ENCODE measurements at places on chromosomes 5 and 9. TPM values are rescaled to one million over a fixed set of nuclear protein-coding genes. Genes with fewer than 3 reads are reported as not detected.

Gene ARL14EPL
- total RNA-seq: not detected

DNA sequence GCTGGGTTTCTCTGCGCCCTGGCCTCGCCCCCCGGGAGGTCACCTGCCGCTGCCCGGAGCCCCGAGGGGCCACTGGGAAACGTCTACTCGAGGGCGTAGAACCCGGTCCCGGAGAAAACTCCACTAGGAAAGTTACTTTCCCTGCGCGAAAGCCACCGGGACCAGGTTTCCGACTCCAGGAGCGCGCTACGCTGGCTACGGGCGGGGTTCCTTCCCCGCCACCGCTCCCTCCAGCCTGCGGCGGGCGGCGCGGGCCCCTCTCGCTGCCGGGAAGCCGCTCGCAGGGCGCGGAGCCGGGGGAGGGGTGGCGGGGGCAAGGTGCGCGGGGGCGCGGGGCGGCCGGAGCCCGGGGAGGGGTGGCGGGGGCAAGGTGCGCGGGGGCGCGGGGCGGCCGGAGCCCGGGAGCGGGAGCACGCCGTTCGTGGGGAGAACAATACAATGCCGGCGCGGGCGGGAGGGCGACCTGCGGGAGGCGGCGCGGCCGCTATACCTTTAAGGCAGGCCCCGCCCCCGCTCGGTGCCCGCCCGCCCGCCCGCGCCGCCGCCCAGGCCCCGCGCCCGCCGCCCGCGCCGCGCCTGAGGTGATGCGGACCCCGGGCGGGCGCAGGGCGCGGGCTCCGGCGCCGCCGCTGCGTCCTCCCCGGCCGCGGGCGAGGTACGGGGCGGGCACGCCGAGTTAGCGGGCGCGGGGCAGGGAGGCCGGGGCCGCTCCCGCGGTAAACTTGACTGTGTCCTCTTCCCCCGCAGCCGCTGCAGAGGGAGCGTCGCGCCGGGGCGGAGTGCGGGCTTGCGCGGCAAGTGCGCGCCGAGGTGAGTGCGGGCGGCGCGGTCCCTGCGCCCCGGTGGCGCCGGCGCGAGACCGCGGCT is 278.1 kb downstream of the AOPEP start:
- DNase-seq: peak; percentile 32

GRCh38 chr5:36222620-36223019 is 19.1 kb downstream of the NADK2 start:
- no peak for DNase-seq

Gene NEURL1B
- 0.12 TPM for total RNA-seq

DNA sequence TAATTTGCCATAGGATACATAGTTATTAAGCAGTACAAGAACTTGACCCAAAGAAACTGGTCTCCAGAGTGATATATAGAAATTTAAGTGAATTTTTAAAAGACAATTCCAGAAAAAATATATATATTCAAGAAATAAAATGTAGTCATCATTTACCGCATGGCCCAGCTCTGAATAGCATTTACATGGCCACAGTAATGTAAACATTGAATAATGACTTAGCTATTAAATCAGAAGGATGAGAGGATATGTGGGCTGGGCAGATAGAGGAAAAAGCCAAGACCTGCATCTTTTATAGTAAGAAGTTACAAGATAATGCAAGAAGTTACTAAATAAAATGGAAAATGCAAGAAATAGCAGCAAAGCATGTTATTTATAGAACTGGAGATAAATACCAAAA is 405.2 kb upstream of the WWC1 start:
- no peak for DNase-seq

DNA sequence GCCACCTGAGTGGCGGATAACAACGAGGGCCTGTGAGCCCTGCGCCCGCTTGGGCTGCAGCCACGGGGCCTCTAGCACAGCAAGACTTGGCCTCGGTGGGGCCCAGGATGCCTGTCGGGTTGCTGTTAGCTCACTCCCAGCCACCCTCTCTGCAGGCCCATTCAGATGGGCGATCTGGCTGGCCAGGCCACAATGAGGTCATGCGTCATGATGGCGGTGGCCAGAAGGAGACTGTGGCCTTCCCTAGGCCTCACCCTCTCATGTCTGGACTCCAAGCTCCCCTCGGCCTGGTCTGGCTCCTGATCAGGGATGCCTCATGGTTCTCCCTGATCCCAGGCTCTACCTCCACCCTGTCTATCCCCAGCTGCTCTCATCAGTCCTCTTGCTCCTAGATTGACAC is 19.0 kb upstream of the TCOF1 start:
- no peak for DNase-seq

Gene ATOSB
- 5.4 TPM for total RNA-seq

GRCh38 chr5:33852837-33853236 is 39.0 kb downstream of the ADAMTS12 start:
- no peak for DNase-seq

DNA sequence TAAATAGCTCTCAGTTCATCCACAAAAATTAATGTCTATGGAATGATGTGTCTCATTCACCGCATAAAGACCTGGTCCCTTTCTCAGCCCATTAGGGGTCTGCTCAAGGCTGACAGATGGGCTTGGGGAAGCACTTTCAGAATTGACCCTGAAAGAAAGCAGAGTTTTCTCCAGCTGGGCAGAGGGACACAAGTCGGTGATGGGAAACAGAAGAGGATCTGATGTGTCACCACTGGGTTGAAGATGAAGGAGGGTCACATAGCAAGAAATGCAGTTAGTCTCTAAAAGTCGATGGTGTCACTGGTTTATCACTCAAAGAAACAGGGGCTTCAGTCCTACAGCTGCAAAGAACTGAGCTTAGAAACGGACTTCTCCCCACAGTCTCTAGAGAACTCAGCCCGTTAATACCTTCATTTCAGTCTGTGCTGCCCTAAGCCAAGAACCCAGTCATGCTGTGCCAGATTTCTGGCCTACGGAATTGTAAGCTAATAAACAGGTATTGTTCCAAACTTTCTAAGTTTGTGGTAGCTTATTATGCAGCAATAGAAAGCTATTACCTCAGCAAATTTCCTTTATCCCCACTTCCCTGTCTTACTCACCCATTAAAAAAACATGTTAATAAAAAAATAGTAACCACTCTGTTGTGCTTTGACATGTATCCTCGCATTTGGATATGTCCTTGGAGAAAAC is 64.6 kb downstream of the ADAMTS12 start:
- DNase-seq: no peak

GRCh38 chr5:74433896-74434829 is 206.4 kb downstream of the ENC1 start:
- no peak for DNase-seq

Gene TMOD1
- total RNA-seq: 0.81 TPM

Gene GRK6
- 122 TPM for total RNA-seq

DNA sequence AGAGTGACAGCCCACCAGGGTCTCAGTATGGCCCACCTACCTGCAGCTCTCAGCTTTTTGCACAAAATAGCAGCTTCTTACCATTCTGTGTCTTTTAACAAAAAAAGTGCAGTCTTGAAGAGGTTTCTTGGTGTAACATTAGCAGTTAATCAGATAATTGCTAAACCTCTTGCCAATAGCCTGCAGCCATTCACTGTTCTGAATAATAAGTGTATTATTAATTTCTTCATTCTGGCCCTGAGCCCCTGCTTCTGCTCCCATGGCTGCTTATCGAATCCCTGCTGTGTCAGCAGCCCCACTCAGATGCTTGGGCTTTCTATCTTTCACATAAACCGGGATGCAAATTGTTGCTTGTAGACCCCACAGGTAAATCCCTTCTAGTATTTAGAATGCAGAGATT is 485.9 kb downstream of the CAAP1 start:
- DNase-seq: no peak

DNA sequence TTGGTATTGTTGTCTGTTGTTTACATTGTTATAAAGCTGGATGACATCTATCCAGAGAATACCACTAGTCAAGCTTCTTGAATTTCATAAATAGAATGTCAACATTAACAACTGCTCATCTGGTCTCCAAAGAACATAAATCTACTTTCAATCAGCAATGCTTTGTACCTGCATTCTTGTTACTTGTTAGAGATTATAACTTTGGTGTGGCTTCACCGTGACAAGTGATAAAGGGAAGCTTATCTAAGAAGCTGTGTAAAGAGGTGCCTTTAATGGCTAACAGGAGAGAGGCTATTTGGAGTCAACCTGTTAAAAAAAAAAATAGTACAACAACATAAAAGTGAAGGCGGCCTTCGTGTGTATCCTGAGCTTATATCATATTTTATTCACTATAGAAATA is 41.8 kb downstream of the MUSK start:
- no peak for DNase-seq

DNA sequence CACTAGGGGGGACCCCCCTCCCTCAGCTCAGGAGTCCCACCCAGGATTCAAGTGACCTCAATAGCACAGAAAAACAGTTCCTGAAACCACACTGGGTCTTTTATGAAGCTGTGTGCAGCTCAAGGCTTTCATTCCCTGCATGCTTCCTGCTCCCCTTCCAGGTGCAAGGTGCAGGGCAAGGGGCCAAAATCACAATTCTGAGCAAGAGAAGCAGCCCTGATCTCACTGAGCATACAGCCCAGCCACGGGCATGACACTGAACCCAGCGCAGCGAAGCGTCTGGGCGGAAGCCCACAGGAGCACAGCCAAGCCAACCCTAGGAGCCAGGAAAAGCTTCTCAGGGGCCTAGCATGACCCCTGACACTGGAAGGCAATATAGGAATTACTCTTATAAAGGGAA is 62.9 kb downstream of the IRX2 start:
- no peak for DNase-seq

- no peak for DNase-seq
Observed at GRCh38 chr9:36284226-36284625, 26.0 kb upstream of the GNE start.

DNA sequence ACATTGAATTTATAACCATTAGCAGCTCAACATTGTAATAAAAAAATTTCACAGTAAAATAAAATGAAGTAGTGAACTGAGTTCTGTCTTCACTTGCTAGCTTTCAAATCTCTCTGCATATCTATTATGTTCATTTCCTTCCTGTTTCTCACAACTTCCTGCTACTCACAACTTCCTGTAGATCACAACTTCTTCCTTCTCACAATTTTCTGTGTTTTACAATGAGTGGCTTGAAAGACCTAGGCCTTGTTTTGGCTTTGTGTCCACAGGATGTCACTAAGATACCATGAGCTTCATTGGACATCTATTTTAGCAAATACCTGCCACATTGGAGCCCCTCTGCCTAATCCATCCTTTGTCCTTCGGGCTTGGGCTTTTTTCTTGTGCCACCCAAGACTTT is 480.3 kb upstream of the ADAMTS16 start:
- DNase-seq: no peak

Gene PRRX2
- 6.2 TPM for total RNA-seq

DNA sequence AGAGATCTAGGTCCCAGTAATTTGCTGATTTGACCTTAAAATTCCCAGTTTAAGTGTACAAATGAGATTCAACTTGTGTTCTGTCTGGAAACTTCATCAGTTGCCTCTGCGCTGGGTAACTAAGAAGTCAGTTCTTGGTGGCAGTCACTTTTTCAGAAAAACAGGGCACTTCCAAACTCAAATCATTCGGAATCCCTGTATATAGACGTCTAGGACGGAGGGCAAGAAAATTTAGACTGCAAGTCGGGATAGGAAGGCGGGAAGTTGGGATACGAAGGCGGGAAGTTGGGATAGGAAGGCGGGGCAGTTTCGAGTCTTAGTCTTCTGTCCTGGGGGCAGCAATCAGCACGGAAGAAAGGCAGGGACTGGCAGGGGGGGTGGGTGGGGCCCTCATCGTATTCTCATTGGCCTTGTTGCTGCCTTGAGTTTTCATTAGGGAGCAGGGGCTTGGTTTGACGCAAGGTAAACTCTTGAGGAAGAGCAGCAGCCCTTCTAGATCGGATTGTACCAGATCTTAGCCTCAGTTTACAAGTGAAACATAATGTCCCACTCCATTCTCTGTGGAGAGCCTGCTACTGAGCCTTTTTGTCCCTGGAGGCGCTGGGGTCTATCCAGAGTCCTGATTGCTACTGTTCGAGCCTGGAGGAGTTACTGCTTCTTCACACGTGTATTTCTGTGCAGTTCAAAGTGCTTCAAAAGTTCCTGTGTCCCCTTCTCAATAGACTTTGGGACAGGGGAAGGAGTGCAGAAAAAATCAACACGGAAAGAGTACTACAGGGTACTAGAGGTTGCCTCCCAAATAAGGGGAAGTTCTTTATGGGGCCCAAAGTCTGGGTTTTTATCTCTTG is 2.7 kb upstream of the PURA start:
- no peak for DNase-seq

Gene RGS7BP
- total RNA-seq: not detected

DNA sequence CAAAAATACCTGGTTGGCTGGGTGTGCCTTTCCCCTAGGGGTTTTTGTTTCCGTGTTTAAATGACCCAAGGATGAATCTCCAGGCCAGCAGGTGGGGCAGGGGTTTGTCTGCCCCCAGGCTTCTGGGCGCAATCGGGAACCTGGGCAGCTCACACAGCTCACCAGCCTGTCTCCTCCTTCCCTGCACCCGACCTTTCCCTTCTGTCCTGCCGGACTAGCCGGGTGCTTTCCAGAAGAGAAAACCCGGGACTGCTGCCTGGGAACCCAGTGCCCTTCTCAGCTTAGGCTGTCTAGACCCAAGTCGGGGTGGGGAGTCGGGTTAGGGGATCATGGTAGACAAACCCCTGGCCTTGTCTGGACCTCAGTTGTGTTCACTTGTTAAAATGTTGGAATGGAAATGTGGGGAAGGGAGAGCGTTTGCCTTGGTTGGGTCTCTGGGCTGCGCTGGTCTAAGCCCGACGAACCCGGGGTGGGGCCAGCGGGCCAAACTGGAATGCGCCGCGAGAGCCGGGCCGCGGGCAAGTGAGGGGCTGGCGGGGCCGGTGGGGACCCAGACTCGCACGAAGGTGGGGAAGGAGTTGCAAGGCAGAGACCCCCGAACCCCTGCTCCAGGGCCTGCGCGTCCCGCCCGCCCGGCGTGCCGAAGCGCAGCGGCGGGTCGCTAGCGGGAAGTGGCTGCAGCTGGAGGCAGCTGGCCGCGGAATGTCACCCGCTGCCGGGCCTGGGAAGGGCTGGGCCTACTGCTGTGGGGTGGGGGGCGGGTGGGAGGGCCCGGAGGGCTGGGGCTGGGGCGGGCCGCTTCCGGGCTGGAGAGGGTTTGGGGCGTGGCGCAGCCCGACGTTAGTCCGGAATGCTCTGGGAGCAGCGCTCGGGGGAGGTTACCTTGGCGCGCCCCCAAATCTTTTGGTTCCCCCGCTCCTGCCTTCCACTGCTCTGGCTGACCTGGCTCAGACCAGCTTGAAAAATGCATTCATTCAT is 84.6 kb downstream of the DAB2IP start:
- no peak for DNase-seq

Gene MLLT3
- total RNA-seq: 33.8 TPM

GRCh38 chr5:52999344-52999949 is 10.3 kb downstream of the ITGA2 start:
- DNase-seq: no peak

Gene PAXX
- 79.4 TPM for total RNA-seq

GRCh38 chr5:2574155-2574554 is 177.3 kb downstream of the IRX2 start:
- no peak for DNase-seq

GRCh38 chr5:128538250-128539037 is 399 bp upstream of the FBN2 start:
- DNase-seq: no peak

DNA sequence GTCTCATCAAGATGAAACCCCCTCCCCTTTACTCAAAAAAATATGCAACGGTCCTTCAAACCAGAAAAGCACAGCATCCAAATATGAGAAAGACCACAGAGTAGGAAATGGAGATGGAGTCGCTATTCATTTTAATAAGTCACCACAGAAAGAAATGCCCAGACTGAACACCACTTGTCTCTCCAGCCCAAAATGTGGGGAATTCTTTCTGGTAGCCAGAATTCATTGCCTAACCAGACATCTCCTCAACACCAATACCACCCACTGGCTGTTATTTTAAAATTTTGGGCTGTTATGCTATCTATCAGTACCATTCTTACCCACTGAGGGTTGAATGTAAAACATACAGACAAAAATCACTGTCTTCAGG is 100.1 kb downstream of the SUSD1 start:
- DNase-seq: no peak

GRCh38 chr9:109974143-109974917 is 194.3 kb downstream of the PALM2AKAP2 start:
- peak; percentile 67 for DNase-seq

Gene SH3RF2
- 0.18 TPM for total RNA-seq
